ENCODE measurements at places on chromosomes 3 and 15.

DNA sequence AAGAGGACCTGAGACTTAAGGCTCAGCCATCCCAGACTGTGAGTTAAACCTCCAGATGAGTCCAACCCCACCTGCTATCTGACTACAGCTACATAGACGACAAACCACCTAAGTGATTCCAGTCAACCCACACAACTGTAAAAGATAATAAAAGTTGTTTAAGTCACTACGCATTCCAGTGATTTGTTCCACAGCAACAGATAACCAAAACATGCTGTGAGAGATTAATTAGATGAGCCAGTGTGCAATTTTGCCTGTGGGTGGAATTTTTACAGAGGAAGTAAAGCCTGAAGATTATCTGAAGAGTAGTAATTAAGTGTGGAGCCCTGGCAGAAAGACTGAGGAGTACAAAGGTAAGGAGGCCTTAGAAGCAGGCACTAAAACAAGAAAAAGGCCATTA, 5.4 kb downstream of the BTBD1 start:
- no peak for DNase-seq

- peak; percentile 59 for DNase-seq
These were observed 35.0 kb downstream of the ST6GAL1 start for GRCh38 chr3:186965141-186965879.

DNA sequence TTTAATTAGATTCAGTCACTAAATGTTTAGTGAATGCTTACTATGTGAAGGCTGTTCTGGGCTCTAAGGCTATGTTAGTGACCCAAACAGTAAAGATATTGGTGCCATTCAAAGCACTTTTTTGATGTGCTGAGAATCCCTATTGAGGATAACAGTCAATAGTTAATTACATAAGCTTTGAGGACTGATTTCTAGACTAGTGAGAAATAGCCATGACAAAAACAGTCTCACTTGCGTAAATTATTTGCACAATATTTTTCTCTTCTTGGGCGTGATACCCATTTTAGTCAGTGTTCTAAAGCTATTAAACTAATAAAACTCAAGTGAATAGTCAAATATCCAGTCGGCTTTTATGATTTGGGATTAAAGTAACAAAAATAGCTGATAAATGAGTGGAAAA, 74.6 kb downstream of the UBE2E2 start:
- no peak for DNase-seq

GRCh38 chr3:132709761-132710160, 12.4 kb downstream of the NPHP3 start:
- DNase-seq, result no peak

GRCh38 chr3:36906504-36907149, 38.2 kb downstream of the TRANK1 start:
- no peak for DNase-seq

- DNase-seq, result no peak
These were observed 26.4 kb upstream of the KLF13 start for GRCh38 chr15:31300208-31300661.

DNA sequence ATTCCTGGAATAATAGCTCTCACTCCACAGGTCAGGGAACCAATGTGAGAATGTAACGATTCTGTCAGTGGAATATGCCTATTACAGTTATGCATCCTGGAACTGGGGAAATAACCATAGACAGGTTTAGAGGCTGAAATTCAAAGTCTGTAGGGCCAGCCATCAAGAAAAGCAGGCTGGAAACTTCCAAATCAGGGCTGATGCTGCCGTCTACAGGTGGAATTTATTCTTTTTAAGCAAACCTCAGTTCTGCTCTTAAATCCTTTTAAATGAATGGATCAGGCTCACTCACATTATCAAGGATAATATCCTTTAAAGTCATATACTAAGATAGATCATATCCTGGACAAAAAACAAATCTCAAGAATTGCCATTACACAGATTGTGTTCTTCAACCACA, 699.8 kb downstream of the NR2F2 start:
- DNase-seq, result no peak
